CD4-positive, alpha-beta T cell treated with Interleukin-6 for 4 hours (primary cell): ENCODE measurements at places on chromosomes 5 and 9.

DNA sequence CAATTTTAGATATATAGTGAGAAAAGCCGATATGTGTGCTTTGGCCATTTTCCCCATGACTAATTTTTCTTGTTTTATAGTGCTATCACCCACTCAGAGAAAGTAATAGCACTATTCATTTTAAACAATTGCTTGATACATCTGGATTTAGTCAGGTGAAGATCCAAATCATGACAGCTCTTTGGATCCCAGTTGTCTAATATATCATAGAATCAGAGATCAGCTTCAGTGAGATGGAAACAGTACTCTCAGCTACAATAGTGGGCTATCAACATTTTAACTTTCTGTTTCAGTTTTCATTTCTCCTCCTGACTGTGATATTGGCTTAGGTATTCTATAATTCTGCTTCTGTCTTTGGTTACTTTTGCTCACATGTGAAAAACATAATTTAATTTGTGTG lies 38.7 kb downstream of the VCAN start:
- DNase-seq = no peak

DNA sequence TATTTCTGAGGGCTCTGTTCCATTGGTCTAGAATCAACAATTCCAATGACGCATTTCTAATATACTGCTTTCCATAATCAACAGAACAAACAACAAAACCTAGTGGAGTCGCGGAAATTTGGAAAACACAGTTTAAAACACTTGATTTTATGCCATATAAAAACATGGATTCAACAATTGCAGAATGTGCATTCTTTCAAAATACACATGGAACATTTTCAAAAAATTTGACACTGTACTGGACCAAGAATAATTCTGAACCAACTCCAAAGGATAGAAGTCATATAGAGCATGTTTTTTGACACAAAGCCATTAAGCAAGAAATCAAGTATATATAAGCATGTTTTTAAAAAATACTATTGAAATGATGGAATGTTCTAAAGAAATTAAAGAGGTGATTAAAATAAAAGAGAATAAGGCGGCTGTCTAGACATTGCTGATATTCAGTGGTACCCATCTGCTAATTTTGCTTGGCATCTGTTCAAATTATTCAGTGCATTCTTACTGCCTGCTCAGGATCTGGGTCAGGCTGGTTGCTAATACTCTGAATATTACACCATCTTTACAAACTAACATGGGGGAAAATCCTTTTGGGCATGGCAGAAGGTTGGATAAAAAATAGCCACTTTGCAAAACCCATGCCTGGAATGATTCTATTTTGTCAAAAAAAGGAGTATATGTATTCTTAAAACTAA lies 221.3 kb downstream of the NPR3 start:
- no peak for DNase-seq

DNA sequence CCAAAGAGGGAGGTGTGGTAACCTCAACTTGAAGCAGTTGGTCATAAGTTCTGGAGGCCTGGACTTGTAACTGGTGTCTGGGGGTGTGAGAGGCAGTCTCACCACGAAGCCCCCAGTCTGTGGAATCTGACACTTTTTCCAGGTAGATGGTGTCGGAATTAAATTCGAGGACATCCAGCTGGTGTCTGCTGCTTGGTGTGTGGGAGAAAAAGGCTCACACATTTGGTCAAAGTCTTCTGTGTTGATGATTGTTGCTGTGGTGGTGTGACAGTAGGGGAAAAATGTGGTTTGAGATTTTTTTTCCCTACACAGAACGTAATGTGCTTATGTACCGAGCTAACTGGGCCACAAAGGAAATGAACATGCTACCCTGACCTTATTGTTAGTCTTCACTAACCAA lies 251.9 kb downstream of the MAT2B start:
- DNase-seq = no peak

DNA sequence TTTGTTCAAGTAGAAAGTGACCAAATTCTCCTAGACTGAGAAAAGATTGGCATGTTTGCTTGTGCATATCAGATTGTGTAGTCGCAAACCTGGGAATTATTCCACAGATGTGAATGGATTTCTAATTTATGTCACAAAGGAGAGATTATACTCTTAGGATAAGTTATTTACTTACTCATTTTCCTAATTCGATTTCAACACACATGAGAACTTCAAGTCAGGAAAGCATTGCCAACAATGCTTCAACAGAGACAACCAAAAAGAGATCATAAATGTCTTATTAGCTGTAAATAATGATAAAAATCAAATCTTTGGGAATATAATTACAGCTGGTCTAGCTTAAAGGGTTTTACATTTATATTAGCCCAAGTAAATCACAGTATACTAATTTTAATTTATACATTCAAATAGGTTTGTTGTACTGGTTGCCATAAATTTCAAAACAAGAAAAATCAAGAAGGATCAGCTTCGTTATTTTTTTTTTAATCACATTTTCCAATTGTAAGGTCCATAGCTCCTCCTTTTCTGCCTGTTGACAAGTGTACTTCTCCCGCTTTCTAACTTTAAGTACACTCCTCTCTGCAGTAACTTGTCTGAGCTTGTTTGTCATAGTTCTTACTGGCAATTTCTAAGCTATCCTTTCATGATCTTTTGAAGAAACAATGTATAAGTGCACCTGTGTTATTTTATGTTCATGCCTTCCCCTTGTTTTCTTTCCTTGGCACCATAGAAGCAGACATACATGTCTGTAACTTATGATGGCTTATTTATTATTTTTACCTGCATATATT lies 246.6 kb downstream of the DEPDC1B start:
- no peak for DNase-seq

GRCh38 chr5:125064621-125065438 lies 318.4 kb upstream of the ZNF608 start:
- no peak for DNase-seq

DNA sequence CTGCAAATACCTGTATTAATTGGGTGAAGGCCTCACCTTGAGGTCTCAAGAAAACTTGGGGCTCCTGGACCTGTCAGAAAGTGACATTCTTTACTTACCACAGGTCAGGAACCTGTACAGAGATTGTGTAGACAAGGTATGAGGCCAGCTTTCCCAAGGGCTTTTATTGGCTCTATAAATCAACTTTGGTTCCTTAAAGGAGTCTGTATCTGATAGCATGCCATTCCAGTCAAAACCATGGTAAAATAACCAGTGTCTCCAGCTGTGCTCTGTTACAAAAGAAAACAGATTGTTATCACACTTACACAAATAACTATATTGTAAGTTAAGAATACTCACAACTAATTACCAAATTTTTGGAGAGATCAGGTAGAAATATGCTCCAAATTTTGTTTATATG lies 64.5 kb downstream of the COL15A1 start:
- DNase-seq = no peak

GRCh38 chr9:79334711-79335110 lies 237.1 kb upstream of the TLE4 start:
- no peak for DNase-seq

- no peak for DNase-seq
Observed at GRCh38 chr5:76838481-76839261, 11.1 kb upstream of the S100Z start.
